Stimulated activated CD8-positive, alpha-beta memory T cell treated with anti-CD3 and anti-CD28 coated beads, Interleukin-4, amount 100 ng/mL, for 4 hours (primary cell): ENCODE measurements at places on chromosomes 4 and X.

DNA sequence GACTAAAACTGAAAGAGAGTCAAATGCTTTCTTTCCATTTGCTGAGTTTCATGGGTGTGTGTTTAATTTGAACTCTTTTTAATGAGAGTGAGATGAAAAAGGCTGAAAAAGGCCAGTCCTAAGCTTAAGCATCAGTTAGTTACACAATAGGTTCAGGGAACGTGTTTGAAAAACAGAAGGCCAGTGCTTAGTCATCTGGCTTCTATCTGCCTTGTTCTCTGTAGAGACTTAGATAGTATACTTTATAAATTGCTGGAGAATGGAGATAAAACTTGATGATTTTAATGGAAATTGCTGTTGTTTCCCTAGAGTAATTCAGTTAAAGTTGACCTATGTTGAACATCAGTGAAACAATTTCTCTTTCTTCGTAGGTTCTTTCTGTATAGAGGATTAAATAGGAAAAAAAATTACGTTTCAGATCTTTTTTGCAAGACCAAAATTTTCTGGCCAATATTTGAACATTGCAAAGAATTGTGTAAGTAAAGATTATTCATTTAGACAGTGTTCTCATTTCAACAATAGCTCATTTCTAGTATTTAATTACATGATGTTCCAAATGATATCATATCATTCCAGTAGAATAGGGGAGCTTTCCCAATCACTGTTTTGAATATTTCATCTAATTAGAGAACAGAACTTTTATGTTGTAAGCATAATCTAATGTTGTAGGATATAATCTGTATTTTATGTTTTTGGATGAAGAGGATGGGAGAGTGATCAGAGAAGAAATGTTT lies 1088.8 kb downstream of the ADGRL3 start:
- no peak for DNase-seq

GRCh38 chr4:85946821-85947220 lies 413.0 kb downstream of the MAPK10 start:
- no peak for DNase-seq

- no peak for DNase-seq
Observed at GRCh38 chrX:113522814-113523213, 682.2 kb upstream of the AMOT start.

- no peak for DNase-seq
Observed at GRCh38 chr4:162770761-162771490, 395.8 kb downstream of the NAF1 start.

GRCh38 chr4:172819353-172819752 lies 349.3 kb upstream of the GALNT7 start:
- DNase-seq = no peak

DNA sequence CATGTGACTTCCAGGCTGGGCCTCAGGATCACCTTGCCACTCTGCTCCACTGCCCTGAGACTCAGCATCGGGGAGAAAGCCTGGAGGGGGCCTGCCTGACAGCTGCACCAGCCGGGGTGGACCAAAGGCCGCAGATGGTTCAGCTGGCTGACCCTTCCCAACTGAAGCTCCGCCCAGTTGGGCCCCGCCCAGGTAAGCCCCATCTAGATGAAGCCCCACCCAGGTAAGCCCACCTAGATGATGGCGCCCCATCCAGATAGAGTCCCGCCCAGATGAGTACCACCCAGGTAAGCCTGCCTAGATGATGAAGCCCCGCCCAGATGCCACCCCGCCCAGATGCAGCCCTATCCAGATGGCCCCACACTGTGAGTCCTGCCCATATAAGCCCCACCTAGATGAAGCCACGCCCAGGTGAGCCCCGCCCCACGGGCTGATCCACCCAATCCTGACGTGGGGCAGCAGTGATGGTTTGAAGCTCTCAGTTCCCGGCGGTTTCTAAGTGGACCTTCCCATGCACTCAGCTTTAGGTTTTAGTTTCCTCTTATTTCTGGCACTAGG lies 10.0 kb downstream of the ZFYVE28 start:
- no peak for DNase-seq

DNA sequence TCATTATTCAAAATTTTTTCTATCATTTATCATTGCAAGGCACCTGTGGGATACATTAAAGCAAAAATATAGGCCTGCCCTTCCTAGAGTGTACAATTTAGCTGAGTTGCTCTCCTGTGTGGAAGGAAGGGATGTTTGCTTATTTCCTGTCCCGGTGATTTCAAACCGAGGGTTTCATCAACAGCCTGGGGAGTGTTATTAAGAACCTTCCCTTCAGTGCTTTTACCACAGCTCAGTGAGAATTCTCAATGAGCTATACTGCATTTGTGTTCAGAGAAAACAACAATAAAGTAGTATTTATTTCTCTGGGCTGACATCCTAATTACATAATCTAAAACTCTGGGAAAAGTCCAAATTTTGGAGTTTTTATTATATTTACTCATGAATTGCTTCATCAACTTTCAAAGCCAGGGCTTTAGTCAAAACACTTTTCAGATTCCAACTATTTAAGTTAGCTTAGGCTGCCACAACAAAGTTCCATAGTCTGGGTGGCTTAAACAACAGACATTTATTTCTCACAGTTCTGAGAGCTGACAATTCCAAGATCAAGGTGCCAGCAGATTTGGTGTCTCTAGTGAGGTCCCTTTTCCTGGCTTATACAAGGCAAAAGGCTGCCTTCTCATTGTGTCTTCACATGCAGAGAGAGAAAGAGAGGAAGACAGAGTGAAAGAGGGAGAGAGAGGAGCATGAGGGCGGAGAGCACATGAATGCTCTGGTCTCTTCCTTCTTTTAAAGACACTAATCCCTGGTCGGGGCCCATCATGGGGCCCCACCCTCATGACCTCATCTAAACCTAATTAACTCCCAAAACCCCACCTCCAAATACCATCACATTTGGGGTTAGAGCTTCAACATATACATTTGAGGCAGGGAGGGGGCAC lies 62.6 kb downstream of the MMRN1 start:
- DNase-seq = no peak

DNA sequence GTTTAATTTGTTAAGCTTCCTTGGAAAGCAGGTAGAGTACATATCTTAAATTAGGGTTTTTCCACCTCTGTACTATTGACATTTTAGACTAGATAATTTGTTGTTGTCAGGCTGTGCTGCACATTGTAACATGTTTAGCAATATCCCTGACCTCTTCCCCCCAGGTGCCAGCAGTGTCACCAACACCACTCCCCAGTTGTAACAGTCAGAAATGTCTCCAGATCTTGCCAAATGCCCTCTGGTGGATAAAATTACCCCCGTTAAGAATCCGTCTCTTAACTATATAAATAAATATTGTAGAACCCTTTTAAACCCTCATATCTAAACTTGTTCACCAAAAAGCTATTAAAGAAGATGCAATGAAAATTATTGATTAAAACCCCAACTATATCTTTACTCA lies 161.5 kb downstream of the ARHGAP6 start:
- DNase-seq = no peak

GRCh38 chr4:126850286-126850685 lies 782.5 kb upstream of the INTU start:
- DNase-seq = no peak

GRCh38 chrX:13287816-13288215 lies 32.0 kb downstream of the ATXN3L start:
- no peak for DNase-seq
